Aorta (tissue), 5 donors: ENCODE measurements at places on chromosomes 3 and 15. TPM values are rescaled to one million over a fixed set of nuclear protein-coding genes. Genes with fewer than 3 reads are reported as not detected.

DNA sequence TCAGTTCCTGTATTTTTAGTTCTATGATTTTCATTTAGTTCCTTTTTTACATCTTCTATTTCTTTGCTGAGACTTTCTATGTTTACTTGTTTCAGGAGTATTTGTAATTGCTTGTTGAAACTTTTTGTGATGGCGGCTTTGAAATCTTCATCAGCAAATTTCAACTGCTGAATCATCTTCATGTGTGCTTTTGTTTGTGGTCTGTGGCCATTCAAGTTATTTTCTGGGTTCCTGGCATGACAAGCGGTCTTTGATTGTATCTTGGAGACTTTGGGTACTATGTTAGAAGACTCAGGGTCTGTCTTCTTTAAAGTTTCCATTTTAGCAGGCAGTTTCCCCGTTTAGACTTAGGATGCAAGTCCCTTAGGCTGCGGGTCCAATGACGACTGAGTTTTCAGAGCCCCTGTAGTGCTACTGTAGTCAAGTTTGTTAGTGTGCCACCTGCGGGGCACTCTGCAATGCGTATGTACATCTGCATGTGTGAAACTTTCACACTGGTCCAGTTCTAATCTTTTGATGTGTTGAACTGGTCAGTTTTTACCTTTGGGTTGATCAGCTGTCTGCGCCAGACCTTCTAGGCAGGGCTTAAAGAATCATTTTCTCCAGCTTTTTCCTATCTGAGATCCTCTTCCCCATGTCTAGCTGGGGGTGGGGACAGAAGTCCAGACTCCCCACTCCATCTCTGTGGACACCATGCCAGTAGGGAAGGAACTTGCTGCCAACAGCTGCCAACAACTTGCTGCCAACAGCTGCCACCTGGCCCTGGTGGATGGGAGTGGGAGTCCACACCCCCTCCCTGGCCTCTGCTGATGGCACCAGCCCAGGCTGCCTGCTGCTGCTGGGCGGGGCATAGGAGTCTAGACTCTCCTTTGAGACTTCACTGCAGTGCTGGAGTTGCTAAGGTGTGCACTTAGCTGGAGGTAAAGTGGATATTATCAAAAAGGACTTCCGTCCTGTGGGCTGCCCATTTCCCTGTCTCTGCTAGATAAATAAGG lies 190.9 kb downstream of the TJP1 start:
- H3K36me3 ChIP-seq = no peaks in the 10 kb centered on the region
- no peaks in the 10 kb centered on the region for H3K27me3 ChIP-seq
- no peaks in the 10 kb centered on the region for H3K4me1 ChIP-seq
- no peak for DNase-seq
- H3K27ac ChIP-seq = no peak overlapping the region

DNA sequence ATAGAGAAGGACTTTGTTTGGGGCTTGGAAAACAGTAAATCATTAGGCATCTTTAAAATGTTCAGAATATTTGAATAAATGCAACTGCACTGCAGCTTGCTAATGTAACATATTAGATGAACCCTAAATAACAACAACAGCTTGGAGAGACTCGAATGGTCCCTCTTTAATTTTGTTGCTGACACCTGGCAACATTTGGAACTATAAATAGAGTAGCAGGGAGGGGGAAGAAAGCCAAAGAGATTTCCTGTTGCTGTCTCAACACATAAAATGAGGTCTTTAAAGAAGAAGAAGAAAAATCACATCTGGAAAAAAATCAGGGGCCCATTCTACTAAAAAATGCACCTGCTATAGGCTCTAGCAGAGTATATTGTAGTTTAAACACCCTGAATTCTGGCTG lies 49.9 kb upstream of the DPPA4 start:
- H3K4me1 ChIP-seq = no peaks in the 10 kb centered on the region
- no peaks in the 10 kb centered on the region for H3K36me3 ChIP-seq
- H3K27ac ChIP-seq = no peak overlapping the region
- no peaks in the 10 kb centered on the region for H3K27me3 ChIP-seq
- DNase-seq = no peak
- no peak overlapping the region for H3K4me3 ChIP-seq

DNA sequence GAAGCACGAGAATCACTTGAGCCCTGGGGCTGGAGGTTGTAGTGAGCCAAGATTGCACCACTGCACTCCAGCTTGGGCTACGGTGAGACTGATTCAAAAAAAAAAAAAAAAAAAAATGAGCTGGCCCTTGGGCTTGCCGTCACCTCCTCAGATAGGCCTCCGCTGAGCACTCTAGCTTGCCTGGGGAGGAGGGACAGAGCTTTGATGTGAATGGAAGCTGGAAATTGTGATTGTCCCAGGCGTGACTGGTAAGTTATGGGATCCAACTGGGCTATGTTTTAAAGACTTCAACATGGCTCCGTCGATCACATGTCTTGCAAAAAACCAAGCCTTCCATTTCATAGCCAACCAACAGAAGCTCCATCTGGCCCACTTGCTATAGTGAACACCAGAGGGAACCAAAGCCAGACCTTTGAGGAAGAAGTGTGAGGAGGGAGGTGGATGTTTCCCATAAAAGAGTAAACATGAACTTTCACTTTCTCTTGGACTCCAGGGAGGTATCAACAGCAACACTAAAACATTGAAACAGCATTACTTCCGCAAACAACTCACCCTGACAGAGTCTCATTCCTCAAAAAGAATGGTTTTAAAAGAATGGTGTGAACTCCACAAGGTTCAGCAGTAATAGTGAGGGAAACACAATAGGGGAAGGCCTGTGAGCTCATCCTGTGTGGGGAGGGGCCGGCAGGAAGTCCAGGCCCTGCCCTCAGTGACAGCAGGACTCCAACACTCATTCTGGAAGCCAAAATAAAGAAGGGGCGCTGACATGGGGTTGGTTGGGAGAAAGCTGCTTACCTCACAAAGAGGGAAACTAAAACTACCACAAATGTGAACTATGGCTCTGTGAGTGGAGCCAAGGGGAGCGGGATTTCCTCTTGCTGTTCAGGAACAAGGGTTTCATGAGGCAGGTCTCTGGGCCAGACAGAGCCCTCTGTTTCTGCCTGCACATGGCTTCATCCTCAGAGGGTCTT lies 59.2 kb upstream of the IL12A start:
- no peaks in the 10 kb centered on the region for H3K27me3 ChIP-seq
- DNase-seq = peak; percentile 60
- H3K4me1 ChIP-seq = no peaks in the 10 kb centered on the region
- H3K27ac ChIP-seq = no peak overlapping the region
- no peaks in the 10 kb centered on the region for H3K36me3 ChIP-seq
- no peak overlapping the region for H3K4me3 ChIP-seq

DNA sequence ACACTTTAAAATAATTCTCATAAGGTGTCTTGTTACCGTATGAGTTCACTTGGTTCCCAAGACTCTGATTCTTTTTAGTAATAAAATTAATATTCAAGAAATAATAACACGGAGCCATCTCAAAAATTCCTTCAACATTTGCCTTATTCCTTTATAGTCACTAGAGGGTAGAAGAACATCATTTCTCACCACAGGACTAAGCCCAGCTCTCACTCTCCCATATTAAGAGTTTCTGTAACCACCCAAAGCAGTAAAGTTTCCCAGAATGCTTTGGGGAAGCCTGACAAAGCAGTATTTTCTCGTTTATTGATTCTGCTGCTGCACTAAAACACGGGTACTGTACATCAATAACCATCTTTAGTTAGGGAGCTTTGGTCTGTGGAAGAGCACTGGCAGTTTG lies 114.9 kb downstream of the MCTP2 start:
- H3K4me3 ChIP-seq = no peak overlapping the region
- H3K4me1 ChIP-seq = no peaks in the 10 kb centered on the region
- DNase-seq = no peak
- no peaks in the 10 kb centered on the region for H3K27me3 ChIP-seq

GRCh38 chr15:40879609-40880008 lies 5.6 kb upstream of the RHOV start:
- H3K27ac ChIP-seq = no peak overlapping the region
- no peaks in the 10 kb centered on the region for H3K4me1 ChIP-seq
- H3K4me3 ChIP-seq = no peak overlapping the region

GRCh38 chr3:23113455-23114171 lies 89.5 kb upstream of the UBE2E2 start:
- H3K4me1 ChIP-seq = peaks cover 3% of the 10 kb centered on the region
- H3K27me3 ChIP-seq = no peaks in the 10 kb centered on the region
- peak overlapping the region; percentile 3 for H3K4me3 ChIP-seq
- no peaks in the 10 kb centered on the region for H3K36me3 ChIP-seq

DNA sequence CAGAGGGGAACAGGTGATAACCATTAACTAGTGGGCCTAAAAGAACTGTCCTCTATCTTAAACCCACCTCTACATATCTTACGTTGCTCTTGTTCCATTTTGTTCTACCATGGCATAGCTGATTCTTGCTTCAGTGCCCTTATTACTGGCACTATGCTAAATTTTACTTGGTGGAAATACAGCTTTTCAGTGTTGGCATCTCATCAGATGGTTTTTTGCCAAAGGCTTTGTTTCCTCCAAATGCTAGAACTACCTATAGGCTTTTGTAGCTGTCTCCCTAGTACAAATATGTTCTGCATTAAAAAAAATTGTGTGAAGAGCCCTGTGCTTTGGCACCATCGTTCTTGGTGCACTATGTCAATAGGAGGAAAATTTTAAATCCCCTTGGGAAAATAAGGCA lies 145.0 kb upstream of the ZBTB20 start:
- H3K4me3 ChIP-seq = no peak overlapping the region
- peak overlapping the region; percentile 22 for H3K27ac ChIP-seq
- no peak for DNase-seq
- no peaks in the 10 kb centered on the region for H3K27me3 ChIP-seq

GRCh38 chr3:4416961-4417360 lies 50.1 kb downstream of the SUMF1 start:
- no peak overlapping the region for H3K4me3 ChIP-seq
- H3K4me1 ChIP-seq = peaks cover 6% of the 10 kb centered on the region
- peak overlapping the region; percentile 64 for H3K27ac ChIP-seq
- no peaks in the 10 kb centered on the region for H3K27me3 ChIP-seq

- H3K4me1 ChIP-seq = peaks cover 3% of the 10 kb centered on the region
- no peaks in the 10 kb centered on the region for H3K27me3 ChIP-seq
- peaks cover 18% of the 10 kb centered on the region for H3K36me3 ChIP-seq
Measured at GRCh38 chr15:68326711-68327354, 49.3 kb downstream of the FEM1B start.

GRCh38 chr3:79415356-79415755 lies 352.4 kb downstream of the ROBO1 start:
- H3K4me3 ChIP-seq = no peak overlapping the region
- no peaks in the 10 kb centered on the region for H3K36me3 ChIP-seq
- H3K27ac ChIP-seq = no peak overlapping the region
- H3K4me1 ChIP-seq = no peaks in the 10 kb centered on the region
- no peak for DNase-seq
- H3K27me3 ChIP-seq = no peaks in the 10 kb centered on the region

The GABRG3 gene
- not detected for total RNA-seq

The ATP13A5 gene
- not detected for total RNA-seq

The SNTN gene
- not detected for total RNA-seq

The THSD4 gene
- total RNA-seq = 143 TPM

The FRMD4B gene
- total RNA-seq = 73.6 TPM

The TLE3 gene
- total RNA-seq = 43.0 TPM

The XYLB gene
- 6.2 TPM for total RNA-seq

The FES gene
- total RNA-seq = 39.8 TPM
